SK-N-SH (cell line): ENCODE measurements at places on chromosomes 7 and 10. TPM values are rescaled to one million over a fixed set of nuclear protein-coding genes. Genes with fewer than 3 reads are reported as not detected.

The FOXI2 gene
- polyA plus RNA-seq = not detected in 2 replicates

The TCERG1L gene
- not detected in 2 replicates for polyA plus RNA-seq

The INMT gene
- polyA plus RNA-seq = not detected in 2 replicates

The OGA gene
- polyA plus RNA-seq = 24.8 and 36.6 TPM in 2 replicates

DNA sequence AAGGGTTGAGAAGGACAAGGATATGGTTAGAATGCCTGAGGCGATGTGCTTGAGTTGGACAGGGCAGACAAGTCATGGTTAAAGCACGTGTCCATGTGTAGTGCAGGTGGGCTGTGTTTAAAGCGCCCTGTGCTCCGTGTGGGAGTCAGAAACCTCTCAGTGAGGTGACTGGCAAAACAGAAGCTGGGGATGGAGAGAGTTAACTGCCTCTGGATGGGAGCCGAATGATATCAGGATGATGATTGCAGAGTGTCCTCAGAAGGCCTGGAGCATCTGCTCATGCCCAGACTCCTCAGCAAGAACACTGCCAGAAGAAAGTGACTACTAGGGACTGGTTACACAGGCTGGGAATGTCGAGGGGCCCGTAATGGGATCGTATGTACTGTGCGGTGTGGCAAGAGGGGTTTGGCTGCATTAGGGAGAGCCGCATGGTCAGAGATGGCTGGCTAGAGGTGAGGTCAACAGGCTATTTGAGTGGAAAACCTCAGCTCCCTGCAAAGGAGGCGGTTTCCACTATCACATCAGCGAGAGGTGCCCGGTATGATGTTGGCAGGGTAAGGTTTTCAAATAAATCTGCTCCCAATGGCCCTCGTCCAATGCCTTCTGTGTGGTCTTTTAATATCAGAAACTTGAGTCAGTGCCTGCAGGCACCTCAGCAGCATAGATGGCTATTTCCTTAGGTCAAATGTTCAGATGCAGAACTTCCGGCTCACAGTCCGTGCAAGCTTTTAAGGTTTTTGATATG, 26.1 kb upstream of the MRC1 start:
- peaks cover 16% of the 10 kb centered on the region for H3K4me1 ChIP-seq
- no peaks in the 10 kb centered on the region for H3K36me3 ChIP-seq
- no peak for DNase-seq
- no peak overlapping the region for H3K4me3 ChIP-seq
- H3K27ac ChIP-seq = peak overlapping the region; percentile 88

DNA sequence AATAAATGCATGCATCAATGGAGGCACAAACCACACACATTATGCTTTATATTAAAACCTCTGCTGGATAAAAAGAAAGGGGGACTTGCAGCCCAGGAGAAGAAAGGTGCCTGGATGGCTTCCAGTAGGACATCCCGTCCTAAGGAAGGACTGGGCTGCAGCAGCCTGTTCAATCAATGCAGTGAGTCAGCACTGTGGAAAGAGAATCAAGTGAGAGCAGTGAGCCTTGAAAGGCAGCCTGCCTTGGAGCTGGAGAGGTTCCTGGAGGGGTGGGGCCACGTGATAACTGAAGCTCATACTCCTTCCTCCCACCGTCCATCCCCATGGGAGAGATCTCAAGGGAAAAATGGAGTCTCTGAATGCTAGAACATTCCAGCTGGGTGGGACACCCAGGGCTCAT, 501.2 kb downstream of the ADRA2A start:
- H3K4me1 ChIP-seq = no peaks in the 10 kb centered on the region
- no peaks in the 10 kb centered on the region for H3K27me3 ChIP-seq
- no peaks in the 10 kb centered on the region for H3K36me3 ChIP-seq
- no peak overlapping the region for H3K4me3 ChIP-seq
- no peak overlapping the region for H3K27ac ChIP-seq

DNA sequence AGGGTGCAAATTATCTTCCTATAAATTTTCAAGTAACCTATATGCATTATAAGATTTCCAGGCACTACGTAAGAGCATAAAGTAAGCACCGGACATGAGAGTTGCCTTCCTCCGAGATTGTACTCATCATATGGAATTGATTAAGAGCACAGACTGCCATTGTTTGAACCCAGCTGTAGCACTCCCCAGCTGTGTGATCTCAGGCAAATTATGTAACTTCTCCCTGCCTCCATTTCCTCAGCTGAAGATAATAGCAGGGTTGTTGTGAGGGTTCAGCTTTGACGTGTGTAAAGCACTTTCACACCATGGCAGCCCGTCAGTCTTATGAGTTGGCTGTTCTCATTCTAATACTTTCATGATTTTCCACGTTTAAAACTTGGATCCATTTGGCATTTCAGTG, 122.6 kb downstream of the ITIH5 start:
- no peaks in the 10 kb centered on the region for H3K36me3 ChIP-seq
- H3K27ac ChIP-seq = no peak overlapping the region
- no peaks in the 10 kb centered on the region for H3K4me1 ChIP-seq
- H3K4me3 ChIP-seq = no peak overlapping the region
- H3K27me3 ChIP-seq = no peaks in the 10 kb centered on the region

DNA sequence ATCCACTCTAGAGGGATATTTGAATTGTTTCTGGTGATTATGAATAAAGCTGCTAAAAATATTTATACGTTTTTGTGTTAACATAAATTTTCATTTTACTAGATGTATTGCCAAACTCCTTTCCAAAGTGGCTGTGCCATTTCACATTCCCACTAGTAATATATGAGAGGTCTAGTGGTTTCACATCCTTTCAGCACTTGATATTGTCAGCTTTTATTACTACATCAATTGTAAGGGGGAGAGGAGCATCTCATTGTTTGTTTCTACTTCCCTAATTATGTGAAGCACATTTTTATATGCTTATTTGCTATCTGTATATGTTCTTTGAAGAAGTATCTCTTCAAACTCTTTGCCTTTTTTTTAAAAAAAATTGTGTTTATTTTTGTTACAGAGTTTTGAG, 184.5 kb downstream of the ADK start:
- no peak for DNase-seq
- no peak overlapping the region for H3K4me3 ChIP-seq
- 0 out of 2 replicates have a peak overlapping the region, but pooled peaks have one; percentile 12 for H3K27ac ChIP-seq
- H3K4me1 ChIP-seq = peaks cover 8% of the 10 kb centered on the region; the same call in 1 of the 2 replicates

DNA sequence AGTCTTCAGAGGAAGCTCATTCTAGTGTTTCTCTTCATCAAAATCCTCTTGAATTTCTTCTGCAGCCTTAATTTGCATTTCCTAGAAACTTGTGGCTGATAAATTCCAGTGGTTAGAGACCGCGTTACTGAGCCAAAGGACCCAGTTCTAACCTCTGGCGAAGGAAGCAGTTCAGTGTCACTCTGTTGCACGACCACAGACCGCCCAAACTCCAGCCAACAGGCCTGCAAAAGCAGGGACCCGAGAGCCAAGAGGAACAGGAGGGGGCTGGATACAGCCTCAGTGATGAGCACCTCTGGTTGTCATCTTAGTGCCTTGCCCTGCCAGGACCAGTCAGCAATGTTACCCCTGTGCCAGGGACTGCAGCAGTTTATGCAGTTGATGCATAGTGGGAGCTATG, 70.0 kb downstream of the AFAP1L2 start:
- H3K36me3 ChIP-seq = no peaks in the 10 kb centered on the region
- H3K4me3 ChIP-seq = no peak overlapping the region
- H3K27ac ChIP-seq = no peak overlapping the region
- DNase-seq = no peak
- no peaks in the 10 kb centered on the region for H3K4me1 ChIP-seq
- H3K27me3 ChIP-seq = peaks cover 5% of the 10 kb centered on the region; the same call in 1 of the 2 replicates

- H3K36me3 ChIP-seq = peaks cover 4% of the 10 kb centered on the region; the same call in 1 of the 2 replicates
- H3K27ac ChIP-seq = no peak overlapping the region
- no peak overlapping the region for H3K4me3 ChIP-seq
- DNase-seq = no peak
- H3K27me3 ChIP-seq = no peaks in the 10 kb centered on the region
Measured at GRCh38 chr10:103067484-103067883, 125.6 kb downstream of the NT5C2 start.

DNA sequence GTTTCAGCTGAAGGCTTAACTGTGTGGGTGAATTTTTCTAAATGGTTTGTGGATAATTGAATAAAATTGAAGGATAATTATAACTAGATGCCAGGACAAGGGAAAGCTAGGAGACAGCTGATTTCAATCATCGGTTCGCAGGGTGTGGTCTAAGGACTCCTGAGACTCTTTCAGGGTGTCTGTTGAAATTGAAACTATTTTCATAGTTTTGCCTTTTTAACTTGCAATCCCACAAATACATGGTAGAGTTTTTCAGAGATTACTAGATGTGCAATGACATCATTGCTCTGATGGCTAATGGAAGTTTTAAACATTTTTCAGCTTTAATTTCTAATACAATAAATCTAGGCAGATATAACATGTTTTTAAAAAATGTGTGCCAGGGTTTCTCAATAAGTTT, 18.5 kb downstream of the TRUB1 start:
- H3K27me3 ChIP-seq = no peaks in the 10 kb centered on the region
- DNase-seq = no peak
- H3K36me3 ChIP-seq = peaks cover 38% of the 10 kb centered on the region
- H3K4me1 ChIP-seq = peaks cover 18% of the 10 kb centered on the region

- H3K4me1 ChIP-seq = peaks cover 17% of the 10 kb centered on the region
- no peak overlapping the region for H3K4me3 ChIP-seq
- DNase-seq = no peak
- no peak overlapping the region for H3K27ac ChIP-seq
- no peaks in the 10 kb centered on the region for H3K27me3 ChIP-seq
Measured at GRCh38 chr10:113023017-113023416, 73.0 kb downstream of the TCF7L2 start.

DNA sequence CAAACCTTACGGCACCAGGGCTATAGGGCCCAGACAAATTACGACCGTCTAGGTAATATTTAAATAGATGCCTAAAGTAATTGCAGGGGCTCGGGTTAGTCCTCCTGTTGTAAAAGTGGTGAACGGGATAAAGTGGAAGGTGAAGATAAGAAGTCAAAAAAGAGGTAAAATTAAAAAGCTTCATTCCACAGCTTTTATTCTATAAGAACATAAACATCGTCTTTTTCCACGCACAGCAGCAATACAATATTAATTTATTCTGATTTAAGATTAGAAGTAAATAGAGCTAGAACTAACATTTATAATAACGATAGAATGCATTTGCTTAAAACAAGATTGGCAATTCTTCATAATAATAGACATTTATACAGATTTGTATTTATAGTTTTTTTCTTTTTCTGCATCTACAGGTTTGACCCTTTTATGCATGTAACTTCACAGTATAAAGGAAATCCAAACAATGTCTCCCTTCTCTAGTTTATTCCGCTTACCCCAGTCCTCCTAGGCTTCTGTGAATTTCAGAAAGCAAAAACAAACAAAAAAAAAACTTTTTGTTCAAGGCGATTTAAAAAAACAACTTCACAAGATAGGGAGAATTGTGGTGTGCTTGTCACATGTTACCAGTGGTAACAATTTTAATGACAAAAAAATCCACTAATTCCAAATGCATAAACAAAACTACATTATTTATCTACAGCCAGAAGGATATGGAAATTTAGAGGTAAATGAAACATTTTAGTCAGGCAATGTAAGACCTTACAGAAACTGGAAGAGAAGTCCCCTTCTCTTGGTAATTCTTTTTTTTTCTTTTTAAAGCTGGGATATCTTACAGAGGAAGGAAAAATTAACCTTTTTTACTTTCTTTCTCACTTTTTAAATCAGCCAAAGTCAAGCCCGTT, 3.4 kb downstream of the HOXA10 start:
- H3K27ac ChIP-seq = no peak overlapping the region
- peaks cover 100% of the 10 kb centered on the region for H3K27me3 ChIP-seq
- H3K4me3 ChIP-seq = no peak overlapping the region
- H3K4me1 ChIP-seq = peaks cover 2% of the 10 kb centered on the region; the same call in 1 of the 2 replicates
- no peak for DNase-seq

GRCh38 chr7:106058928-106059324, 53.2 kb downstream of the SYPL1 start:
- DNase-seq = peak; percentile 86
- H3K4me1 ChIP-seq = 0 out of 2 replicates have a peak, but pooled peaks cover 4% of the 10 kb centered on the region
- no peak overlapping the region for H3K27ac ChIP-seq
- H3K4me3 ChIP-seq = no peak overlapping the region
- no peaks in the 10 kb centered on the region for H3K36me3 ChIP-seq
- no peaks in the 10 kb centered on the region for H3K27me3 ChIP-seq

DNA sequence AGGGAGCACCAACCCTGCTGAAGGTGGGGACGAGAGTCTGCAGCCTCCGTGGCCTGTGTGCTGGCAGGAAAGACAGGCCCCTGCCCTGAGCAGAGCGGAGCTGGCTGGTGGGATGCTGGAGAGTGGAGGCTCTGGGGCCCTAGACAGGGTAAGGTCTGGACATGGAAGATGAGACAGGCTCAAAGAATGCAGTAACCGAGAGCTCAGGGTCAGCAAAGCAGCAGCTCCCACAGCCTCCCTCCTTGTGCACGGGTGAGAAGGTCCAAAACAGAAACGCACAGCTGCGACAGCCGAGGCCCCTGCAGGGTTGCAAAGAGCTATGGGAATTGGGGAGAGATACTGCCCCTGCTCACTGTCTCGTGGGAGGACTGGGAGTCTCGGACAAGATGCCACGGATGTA, 80.5 kb downstream of the TNS3 start:
- peaks cover 42% of the 10 kb centered on the region for H3K4me1 ChIP-seq
- no peak for DNase-seq
- no peak overlapping the region for H3K4me3 ChIP-seq
- H3K27ac ChIP-seq = peak overlapping the region; percentile 61

- no peak for DNase-seq
- H3K36me3 ChIP-seq = no peaks in the 10 kb centered on the region
- no peak overlapping the region for H3K4me3 ChIP-seq
- no peak overlapping the region for H3K27ac ChIP-seq
Measured at GRCh38 chr7:10734595-10734994, 239.1 kb upstream of the PHF14 start.

GRCh38 chr7:34091321-34091917, 186.1 kb downstream of the BMPER start:
- H3K4me1 ChIP-seq = no peaks in the 10 kb centered on the region; the same call in none of the 2 replicates
- H3K27ac ChIP-seq = no peak overlapping the region
- H3K4me3 ChIP-seq = no peak overlapping the region
- H3K27me3 ChIP-seq = no peaks in the 10 kb centered on the region
- H3K36me3 ChIP-seq = no peaks in the 10 kb centered on the region

DNA sequence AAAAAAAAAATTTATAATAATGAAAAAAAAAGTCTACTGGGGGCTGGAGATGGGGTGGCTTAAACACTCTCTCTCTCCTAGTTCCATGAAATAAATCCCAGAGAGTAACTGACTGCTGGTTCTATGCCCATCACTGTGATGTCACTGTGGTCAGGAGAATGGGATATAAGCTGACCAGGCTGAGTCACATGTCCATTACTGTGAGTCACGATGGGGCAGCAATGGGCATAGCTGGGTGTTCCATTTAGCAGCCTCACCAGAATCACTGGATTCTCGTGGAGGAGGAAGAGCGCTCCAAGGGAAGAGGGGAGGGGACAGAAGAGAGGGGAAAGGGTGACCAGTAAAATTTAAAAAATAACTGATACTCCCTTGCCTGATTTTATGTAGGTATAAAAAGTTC, 37.1 kb downstream of the MASTL start:
- peak; percentile 17 for DNase-seq
- H3K36me3 ChIP-seq = peaks cover 11% of the 10 kb centered on the region
- peaks cover 4% of the 10 kb centered on the region; the same call in 1 of the 2 replicates for H3K4me1 ChIP-seq
- no peak overlapping the region for H3K4me3 ChIP-seq
- H3K27ac ChIP-seq = peak overlapping the region; percentile 81

- H3K4me1 ChIP-seq = peaks cover 54% of the 10 kb centered on the region
- no peaks in the 10 kb centered on the region for H3K27me3 ChIP-seq
- no peak for DNase-seq
- H3K36me3 ChIP-seq = peaks cover 23% of the 10 kb centered on the region; the same call in 1 of the 2 replicates
Measured at GRCh38 chr7:143382126-143382790, 1.1 kb downstream of the ZYX start.

GRCh38 chr7:128906766-128907559, 3.5 kb downstream of the KCP start:
- H3K4me3 ChIP-seq = no peak overlapping the region
- no peaks in the 10 kb centered on the region for H3K36me3 ChIP-seq
- DNase-seq = peak; percentile 30
- no peak overlapping the region for H3K27ac ChIP-seq

GRCh38 chr10:18404530-18404929, 246.9 kb downstream of the NSUN6 start:
- no peak overlapping the region for H3K27ac ChIP-seq
- H3K27me3 ChIP-seq = peaks cover 4% of the 10 kb centered on the region; the same call in 1 of the 2 replicates
- H3K36me3 ChIP-seq = no peaks in the 10 kb centered on the region
- no peak for DNase-seq
